ENCODE measurements at places on chromosomes 1 and 21.

DNA sequence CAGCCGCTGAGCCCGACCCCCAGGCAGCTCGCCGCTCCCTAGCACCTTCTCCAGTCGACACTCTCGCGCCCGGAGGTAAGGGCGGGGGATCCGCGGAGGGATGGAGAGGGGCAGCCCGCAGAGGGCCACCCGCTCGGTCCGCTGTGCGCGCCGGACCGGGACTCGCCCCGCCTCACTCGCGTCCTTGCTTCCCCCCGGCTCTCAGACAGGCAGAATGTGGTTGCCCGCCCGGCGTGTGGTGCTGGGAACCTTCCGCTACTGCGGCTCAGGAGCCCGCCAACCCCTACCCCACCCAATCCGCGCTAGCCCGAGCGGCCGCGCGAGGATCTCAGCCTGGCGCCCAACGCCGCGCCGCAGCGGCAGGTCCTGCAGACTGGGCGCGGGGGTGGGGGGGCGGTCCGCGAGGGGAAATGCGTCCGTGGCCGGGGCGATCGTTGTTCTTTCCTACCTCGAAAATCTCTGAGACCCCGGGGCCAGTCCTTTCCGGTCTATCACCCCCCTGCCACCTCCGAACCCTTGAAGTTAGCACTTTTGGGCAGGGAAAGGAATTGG lies 404 bp downstream of the LRRC8C start:
- DNase-seq, result peak; percentile 93

DNA sequence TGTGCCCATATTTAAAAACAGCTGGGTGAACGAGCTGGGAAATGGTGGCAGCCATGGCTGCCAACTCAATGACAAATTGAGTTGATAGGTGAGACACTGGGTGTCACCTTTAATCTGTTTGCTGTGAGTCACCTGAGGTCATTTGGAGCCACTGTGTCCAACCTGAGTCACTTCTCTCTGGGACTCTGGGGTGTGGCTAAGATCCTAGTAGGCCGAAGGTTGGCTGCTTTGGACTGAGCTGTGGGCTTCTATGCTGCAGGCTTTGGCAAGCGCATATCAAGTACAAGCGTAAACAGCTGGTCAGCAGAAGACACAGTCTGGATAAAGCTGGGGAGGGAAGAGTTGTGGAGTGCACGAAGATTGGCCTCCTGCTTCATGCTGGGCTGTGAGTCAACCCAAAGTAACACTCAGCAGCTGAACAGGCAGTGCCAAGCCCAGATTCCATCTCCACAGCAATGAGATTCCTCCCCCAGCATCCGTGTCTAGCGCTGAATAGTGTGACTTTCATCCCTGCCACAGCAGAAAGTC lies 24.0 kb downstream of the TEX35 start:
- DNase-seq, result peak; percentile 73

DNA sequence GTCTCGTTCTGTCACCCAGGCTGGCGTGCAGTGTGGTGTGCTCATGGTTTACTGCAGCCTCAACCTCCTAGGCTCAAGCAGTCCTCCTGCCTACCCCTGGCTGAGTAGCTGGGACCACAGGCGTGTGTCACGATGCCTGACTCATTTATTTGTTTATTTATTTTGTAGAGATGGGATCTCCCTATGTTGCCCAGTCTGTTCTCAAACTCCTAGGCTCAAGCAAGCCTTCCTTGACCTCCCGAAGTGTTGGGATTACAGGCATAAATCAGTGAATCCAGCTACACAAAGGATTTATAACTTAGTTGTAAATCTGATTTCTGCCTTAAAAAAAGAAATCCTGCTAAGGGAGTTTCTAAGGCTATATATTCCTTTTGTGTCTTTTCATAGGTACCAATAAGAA lies 30.5 kb upstream of the ZNF496 start:
- no peak for DNase-seq

- no peak for DNase-seq
These were observed 550.2 kb downstream of the USP25 start for GRCh38 chr21:16279731-16280581.

GRCh38 chr1:246582301-246583055 lies 16.2 kb downstream of the CNST start:
- no peak for DNase-seq

GRCh38 chr1:10639775-10640578 lies 156.5 kb downstream of the CASZ1 start:
- DNase-seq, result no peak

Measured in mesenteric fat pad (tissue), 1 donor.